ENCODE measurements at places on chromosomes 4 and X. TPM values are rescaled to one million over a fixed set of nuclear protein-coding genes. Genes with fewer than 3 reads are reported as not detected.
A peak's percentile ranks its signal among the peaks of the same experiment; 100 is the strongest.

GRCh38 chrX:134622813-134623185 lies 35.5 kb downstream of the PLAC1 start:
- H3K4me1 ChIP-seq: no peaks in the 10 kb centered on the region
- peaks cover 12% of the 10 kb centered on the region for H3K27me3 ChIP-seq
- H3K4me3 ChIP-seq: no peak overlapping the region
- H3K36me3 ChIP-seq: no peaks in the 10 kb centered on the region
- H3K27ac ChIP-seq: no peak overlapping the region

LRIT3 gene
- 0.15 TPM for total RNA-seq

DNA sequence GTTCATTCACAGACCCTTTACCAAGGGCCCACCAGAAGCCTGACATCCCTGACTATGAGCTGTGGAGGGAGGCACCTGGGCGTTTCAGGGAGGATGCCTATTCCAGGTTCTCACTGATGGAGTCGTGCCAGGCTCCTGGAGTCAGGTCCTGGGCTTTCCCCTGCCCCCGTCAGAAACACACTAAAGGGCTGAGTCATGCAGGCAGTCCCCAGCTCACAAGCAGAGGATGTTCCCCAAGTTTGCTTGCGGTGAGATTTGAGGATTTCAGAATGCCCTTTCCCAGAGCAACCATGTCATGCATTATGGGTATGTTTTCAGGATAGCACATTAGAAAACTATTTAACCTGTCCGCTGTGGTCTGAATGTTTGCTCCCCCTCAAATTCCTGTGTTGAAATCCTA lies 45.2 kb downstream of the FHDC1 start:
- H3K36me3 ChIP-seq: no peaks in the 10 kb centered on the region
- no peak for DNase-seq

- H3K4me1 ChIP-seq: no peaks in the 10 kb centered on the region
- no peaks in the 10 kb centered on the region for H3K36me3 ChIP-seq
- no peak for DNase-seq
- no peak overlapping the region for H3K4me3 ChIP-seq
- H3K27ac ChIP-seq: no peak overlapping the region
- H3K27me3 ChIP-seq: no peaks in the 10 kb centered on the region
These were observed 41.0 kb upstream of the PDLIM5 start for GRCh38 chr4:94410678-94411206.

ESX1 gene
- not detected for total RNA-seq

DNA sequence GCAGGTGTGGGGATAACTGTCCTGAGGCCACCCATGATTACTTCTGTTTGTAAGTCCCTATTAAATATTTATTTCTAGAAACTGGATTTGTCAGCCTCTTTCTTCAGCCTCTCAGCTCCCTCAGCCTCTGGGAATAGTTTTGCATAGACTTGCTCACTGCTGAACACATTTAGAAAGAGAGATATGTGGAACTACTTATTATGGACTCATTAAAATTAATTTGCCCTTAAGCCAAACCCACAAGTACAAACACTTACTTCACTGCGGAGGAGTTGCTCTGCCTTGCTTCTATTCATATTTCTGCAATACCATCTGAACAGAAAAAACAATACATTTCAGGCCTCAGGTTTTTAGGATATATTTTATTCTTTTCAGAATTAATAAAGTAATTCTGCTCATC lies 22.4 kb upstream of the TXK start:
- H3K27ac ChIP-seq: no peak overlapping the region
- no peak overlapping the region for H3K4me3 ChIP-seq
- no peaks in the 10 kb centered on the region for H3K36me3 ChIP-seq
- no peaks in the 10 kb centered on the region for H3K27me3 ChIP-seq
- DNase-seq: no peak
- H3K4me1 ChIP-seq: no peaks in the 10 kb centered on the region

- peak overlapping the region; percentile 58 for H3K27ac ChIP-seq
- no peak for DNase-seq
- H3K4me3 ChIP-seq: peak overlapping the region; percentile 45
- no peaks in the 10 kb centered on the region for H3K36me3 ChIP-seq
These were observed 1.0 kb downstream of the SH3BGRL start for GRCh38 chrX:81202943-81203342.

DNA sequence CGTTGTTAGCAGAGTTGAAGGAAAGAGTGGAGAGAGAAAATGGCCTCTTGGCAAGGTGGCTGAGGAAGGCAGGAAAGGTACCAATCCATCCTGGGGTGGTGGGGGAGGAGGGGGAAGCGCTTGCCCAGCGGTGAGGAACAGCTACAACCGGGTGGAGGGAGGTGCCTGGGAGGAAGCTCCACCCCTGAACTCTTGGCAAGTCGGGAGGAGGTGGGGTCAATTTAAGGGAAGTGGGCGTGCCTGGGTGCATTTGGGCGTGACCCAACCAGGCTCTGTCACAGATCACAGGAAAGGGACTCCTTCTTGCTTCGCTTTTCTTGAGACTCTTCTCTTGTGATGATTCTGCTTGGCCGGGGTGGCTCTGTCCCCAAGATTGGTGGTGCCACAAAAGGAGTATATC lies 41.7 kb downstream of the BCORL1 start:
- H3K4me3 ChIP-seq: no peak overlapping the region
- no peaks in the 10 kb centered on the region for H3K4me1 ChIP-seq
- H3K27me3 ChIP-seq: no peaks in the 10 kb centered on the region
- DNase-seq: peak; percentile 83
- no peak overlapping the region for H3K27ac ChIP-seq
- H3K36me3 ChIP-seq: no peaks in the 10 kb centered on the region
